Fibroblast of skin of left biceps (primary cell): ENCODE measurements at places on chromosomes 7 and 10.

- no peak for DNase-seq
Observed at GRCh38 chr7:140732416-140732815, 35.9 kb downstream of the NDUFB2 start.

DNA sequence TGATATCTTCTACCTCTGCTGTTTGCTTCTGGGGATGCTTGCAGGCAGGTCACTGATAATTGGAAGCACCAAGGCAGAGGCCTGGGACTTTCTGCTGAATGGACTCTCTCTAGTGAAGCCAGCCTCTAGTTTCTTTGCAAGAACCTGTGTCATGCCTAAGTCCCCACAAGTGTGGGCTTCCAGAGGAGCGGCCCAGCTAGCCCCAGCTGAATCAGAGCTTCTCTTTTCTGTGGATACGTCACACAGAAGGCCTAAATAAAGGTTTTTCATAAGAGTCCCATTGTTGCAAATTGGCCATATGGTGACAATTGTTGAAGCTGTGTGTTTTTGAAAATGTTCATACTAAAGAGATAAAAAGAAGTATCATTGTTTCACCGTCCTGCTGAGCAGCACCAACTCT, 6.8 kb upstream of the OPALIN start:
- DNase-seq: no peak

- no peak for DNase-seq
Observed at GRCh38 chr7:30771880-30772425, 736 bp downstream of the MINDY4 start.

GRCh38 chr10:31704195-31704594, 224.4 kb downstream of the ARHGAP12 start:
- no peak for DNase-seq

- DNase-seq: no peak
Observed at GRCh38 chr7:157650801-157651200, 314.0 kb downstream of the DNAJB6 start.

DNA sequence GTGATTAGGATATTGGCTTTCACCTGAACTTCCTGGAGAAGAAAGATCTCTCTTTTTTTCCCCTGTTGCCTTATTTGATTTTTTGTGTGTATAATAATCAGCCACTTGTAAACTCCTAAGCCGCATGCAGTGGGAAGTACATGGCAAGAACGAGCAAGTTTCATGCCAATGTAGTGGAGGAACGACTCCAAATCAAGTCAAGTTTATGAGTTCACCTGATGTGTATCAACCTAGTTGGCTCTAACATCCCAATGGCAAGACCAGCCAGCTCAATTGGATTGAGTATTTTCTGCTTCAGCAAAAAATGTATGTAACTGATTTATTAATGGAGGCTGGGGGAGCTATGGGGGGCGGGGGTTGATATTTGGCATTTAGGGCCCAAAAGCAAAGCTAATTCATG, 65.5 kb upstream of the LYZL1 start:
- DNase-seq: no peak

- DNase-seq: no peak
Observed at GRCh38 chr7:101598422-101598985, 30.6 kb downstream of the MYL10 start.

GRCh38 chr7:22587322-22587721, 87.3 kb upstream of the STEAP1B start:
- peak; percentile 84 for DNase-seq

GRCh38 chr10:49749144-49749543, 13.0 kb downstream of the OGDHL start:
- DNase-seq: no peak

DNA sequence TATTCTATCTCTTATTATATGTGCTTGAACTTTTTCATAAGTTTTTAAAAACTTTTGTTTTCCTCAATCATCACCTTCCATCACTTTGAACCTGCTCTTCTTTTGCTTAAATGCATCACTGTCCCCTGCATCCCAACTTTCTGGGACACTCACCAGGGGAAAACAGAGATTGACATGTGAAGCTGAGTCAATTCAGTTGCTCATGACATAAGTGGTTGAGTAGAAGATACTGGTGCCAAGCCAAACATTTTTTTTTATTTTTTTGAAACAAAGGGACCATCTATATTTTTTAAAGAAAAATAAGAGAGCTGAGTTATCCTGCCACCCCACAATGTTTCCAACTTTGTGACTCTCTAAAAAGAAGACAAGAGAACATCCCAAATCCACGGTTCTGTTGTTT, 61.8 kb upstream of the AHR start:
- no peak for DNase-seq

DNA sequence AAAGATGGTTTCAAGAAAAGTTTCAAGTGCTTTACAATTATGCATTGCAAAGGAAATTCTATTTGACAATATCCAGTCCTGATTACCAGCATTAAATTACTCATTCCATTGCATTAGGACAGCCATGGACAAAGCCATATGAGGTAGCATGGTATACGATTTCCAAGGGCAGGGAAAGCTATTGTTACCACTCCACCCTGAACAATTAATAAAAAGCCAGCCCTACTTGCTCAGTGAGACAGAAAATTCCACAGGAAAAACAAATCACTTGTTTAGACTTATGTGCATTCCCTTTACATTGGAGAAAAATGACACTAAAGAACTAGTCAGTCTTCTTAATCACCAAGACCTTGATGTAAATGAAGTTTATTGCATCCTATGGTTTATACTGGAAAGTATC, 5.6 kb downstream of the CD36 start:
- no peak for DNase-seq

DNA sequence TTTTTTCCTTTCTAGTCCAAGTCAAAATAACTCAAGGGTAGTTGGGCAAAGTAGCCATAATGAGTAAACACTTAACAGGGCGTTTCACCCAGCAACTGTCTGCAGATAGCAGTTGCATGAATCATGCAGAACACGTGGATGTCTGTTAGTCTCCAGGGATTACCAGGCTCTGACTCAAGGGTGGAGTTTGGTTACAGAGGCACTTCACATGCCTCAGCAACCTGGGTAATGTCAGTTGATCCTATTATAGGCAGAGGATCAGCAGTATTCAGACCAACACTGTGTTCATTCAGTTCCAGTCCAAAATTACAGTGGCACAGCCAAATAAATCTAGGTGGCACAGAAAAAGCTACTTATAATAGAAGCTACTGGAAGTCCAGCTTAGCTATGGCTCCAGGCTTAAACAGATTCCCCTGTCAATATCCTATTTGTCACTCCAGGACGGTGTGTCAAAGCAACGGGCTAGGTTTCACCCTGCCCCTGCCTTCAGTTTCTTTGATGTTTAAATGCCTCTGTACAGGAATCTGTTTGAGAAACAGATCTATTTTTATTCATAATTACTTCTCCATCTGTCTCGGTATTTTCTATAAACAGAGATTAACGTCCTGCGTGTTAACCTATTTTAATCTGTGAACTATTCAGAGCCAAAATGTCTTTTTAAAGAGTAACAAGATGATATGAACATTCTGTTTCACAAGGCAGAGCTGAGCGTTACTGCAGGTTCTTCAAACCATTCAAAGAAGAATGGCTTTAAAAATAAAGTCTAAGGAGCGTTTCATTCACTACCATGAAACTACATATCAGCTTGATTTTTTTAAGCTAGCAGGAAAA, 162.6 kb upstream of the AKR1E2 start:
- DNase-seq: peak; percentile 94

DNA sequence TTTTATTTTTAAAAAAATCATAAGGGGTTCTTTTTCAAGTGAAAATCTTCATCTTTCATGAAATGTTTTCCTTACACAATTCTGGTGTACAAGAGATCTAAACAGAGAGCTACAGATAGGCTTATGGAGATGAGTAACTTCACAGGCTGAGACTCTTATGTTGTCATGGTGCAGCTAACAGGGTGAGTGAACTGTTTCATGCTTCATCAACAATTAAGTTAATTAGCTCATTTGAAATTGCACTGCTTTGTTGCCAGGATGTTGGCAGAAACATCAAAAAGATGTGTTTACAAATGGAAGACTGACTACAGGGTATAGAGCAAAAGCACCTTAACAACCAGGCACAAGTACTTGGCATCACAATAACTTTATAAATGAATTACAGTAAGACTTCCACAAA, 230.8 kb downstream of the FOXP2 start:
- DNase-seq: no peak

GRCh38 chr7:72538856-72539255, 126.7 kb upstream of the CALN1 start:
- DNase-seq: no peak

DNA sequence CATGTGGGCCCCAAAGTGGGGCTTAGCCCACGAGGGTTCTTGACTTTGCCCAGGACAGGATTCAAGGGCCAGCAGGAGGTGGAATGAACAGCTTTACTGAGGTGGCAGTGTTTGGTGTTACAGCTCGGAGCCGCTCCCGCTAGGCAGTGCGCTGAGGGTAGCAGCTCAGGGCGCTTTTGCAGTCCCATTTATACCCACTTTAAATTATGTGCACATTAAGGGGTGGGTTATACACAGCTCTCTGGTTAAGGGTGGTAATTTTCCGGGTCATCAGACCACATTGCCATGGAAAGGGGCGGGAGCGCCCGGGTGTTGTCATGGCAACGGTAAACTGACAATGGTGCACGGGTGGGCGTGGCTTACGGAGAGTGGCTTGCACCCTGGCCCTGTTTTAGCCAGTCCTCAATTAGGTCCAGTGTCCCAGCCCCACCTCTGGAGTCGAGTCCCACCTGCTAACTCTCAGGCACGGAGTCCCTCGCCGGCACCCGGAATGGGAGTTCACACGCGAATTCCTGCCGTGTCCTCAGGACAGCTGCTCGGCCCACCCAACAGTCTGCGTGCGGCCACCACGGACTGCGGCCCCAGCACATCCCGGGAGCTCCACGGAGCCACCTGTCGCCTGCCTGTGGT, 58.2 kb upstream of the PDGFA start:
- no peak for DNase-seq

DNA sequence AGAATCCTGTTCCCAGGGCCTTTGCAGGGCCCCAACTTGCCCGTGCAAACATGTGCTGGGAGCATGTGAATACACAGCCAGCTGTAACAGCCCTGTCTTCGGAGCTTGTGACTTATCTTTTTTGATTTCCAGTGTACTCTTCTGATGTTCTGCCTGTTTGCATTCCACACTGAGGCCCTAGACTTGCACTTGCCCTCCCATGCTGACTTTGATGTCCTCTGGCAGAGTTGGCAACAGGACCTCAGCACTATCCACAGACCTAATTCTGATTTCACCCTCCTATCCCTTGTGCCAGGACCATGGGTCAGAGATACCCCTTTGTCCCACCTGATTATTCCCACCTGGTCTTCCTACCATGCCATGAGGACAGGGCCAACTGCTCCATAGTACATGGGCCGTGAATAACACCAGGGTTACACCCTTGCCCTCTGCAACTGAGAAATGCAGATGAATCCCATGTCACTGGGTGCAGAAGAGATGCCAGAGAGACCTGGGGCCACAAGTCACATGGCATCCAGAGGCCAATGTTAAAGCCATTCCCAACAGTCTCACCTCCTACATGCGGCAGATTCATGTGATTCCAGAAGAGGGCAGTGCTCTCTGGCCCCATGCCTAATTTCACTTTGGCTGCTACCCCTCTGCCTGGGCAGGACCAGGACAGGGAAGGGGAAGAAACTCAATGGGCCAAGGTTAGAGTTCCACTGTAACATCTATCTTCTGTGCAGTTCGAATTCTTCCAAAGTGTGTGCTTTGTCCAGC, 43.0 kb downstream of the SCRN1 start:
- DNase-seq: no peak

- DNase-seq: no peak
Observed at GRCh38 chr10:45454262-45454661, 80.2 kb downstream of the ALOX5 start.

DNA sequence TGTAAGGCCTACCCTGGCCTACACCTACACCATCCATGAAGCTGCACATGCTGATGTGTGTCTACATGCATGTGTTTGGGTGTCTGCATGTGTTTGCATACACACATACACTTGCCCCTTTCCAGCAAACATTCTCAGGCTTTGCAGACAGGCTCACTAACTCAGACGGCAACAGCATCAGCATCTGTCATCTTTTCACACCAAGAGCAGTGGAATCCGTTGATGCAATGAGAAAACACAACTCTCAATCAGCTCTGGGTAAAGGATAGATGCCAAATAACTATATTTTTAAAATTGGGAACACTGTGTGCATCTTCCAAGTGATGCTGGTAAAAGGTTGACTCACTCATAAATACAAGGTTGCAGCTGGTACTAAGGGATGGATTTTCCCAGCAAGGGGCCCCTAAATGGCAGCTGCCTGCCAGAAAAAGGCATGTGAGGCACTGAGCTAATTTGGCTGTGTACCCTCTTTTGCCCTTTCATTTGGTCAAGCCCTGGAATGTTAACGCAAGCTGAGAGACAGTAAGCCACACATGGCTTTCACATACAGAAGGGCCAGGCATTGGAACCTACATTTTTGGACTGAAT, 296.3 kb upstream of the NPSR1 start:
- no peak for DNase-seq

- no peak for DNase-seq
Observed at GRCh38 chr7:94182721-94183120, 178.6 kb upstream of the BET1 start.

GRCh38 chr7:24659505-24659904, 86.3 kb downstream of the PALS2 start:
- DNase-seq: no peak

DNA sequence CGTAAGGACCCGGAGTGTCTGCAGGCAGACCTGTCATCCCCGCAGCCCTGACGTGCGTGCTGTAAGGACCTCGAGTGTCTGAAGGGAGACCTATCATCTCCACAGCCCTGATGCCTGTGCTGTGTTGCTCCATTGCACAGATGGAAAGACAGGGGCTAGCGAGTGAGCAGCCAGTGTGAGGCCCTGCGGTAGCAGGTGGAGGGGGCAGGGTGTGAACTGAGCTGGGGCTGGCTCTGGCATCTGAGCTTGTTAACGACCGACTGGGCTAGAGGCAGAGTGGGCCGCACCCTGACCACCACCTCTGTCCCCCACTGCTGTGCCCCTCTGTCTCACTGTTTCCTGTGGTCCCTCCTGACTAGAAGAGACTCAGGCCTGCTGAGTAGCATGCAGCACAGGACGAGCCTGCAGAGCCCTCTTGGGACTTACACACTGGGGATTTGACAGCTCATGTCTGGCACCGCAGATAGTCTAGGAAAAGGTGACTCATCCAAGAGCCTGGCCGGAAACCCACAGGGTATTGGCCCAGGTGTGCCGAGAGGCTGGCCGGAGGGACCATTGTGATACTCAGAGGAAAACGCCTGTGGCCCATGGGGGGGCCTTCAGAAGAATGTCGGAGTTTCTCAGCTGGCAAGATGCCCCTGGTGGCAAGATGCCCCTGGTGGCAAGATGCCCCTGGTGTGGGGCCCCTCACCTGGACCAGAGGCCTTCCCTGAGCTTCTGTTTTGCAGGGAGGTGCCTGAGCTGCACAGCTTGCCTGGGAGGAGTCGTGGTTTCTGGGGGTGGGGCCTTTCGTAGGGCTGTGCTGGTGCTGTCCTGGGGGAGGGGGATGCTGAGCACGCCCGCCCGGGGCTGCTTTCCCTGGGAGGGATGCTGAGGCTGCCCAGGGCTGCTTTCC, 34.3 kb downstream of the INPP5A start:
- DNase-seq: peak; percentile 34

DNA sequence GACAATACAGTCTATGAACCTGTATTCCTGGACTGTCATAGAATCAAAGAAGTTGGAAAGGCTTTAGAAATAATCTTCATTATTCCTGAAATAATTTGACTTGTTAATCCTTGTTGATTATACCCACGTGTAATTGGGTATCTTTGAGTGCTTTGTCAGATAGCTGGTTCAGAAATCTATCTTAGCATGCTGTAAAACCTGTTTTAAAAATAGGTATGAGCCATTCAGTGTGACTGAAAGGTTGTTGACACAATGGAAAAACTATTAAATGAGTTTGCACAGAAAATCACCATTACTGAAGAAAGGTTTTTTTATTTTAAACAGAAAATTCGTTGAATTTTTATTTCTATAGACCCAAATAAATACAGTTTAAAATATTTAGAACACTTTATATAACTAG, 38.7 kb downstream of the PHTF2 start:
- DNase-seq: no peak

GRCh38 chr10:97960269-97961056, 70.0 kb downstream of the CRTAC1 start:
- no peak for DNase-seq
